T-cell (primary cell): ENCODE measurements at places on chromosomes 3 and 15. TPM values are rescaled to one million over a fixed set of nuclear protein-coding genes. Genes with fewer than 3 reads are reported as not detected.

GRCh38 chr15:75107908-75108838, 84.8 kb downstream of the PPCDC start:
- DNase-seq, result peak; percentile 28

- no peak for DNase-seq
Observed at GRCh38 chr3:112505907-112506306, 6.6 kb upstream of the BTLA start.

DNA sequence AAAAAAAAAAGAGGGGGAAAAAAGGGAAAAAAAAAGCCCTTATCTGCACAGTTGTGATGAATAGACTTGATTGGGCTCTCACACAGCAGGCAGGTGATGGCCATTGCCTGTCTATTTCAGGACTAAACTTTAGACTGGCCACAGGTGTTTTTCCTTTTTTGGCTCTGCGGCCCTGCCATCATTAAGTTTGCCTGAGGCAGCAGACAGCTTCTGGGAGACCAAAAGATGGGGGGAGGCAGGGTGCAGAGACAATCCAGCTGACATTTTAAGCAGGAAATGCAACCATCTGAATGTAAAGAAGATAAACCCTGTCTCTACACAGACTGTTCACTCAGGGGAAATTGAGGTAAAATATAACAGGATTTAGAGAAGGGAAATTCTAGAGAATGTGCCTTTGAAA, 295.0 kb upstream of the KCNH8 start:
- no peak for DNase-seq

DNA sequence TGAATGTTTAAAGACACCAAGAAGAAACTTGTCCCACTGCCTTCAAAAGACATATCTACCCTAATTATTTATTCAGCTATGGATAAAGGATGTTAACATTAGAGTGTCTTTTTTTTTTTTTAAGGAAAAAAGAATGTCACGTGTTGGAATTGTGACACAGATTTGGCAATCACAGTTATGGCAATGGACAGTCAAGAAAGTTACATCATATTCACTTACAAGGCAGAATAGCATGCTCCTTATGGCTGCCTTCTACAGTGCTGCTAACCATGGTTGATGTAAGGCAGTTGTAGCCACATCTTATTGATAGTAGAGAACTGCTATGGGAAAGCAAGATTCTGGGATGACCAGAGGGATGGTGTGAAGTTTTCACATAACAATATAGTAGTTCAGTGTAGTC, 128.8 kb upstream of the ZBTB20 start:
- DNase-seq, result no peak

DNA sequence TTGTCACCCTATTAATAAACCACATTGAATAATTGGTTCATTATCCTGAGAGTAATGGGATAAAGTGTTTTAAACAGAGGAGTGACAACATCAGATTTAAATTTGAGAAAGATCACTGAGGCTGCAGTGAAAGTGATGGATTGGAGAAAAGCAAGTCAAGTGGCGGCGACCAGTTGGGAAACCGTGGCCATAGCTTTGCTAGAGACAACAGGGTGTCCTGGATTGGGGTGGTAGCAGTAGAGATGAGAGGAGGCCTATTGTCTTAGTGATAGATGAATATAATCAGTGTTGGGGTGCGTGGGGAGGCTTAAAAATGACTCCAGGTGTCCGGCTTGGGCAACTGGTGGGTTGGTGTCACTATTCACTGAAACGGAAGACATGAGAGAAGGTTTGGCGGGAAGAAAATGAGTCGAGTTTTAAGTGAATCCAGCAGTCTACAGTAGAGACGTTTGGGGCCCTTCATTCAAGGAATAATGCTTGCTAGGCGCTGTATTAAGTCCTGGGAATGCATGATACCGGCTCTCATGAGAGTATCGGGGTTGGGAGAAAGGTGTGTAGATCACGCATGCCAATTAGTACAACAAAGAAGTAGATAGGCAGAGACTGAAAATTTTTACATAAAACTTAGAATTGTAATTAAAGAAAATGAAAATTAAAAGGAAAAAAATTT, 819 bp downstream of the NEK4 start:
- no peak for DNase-seq

- DNase-seq, result no peak
Observed at GRCh38 chr3:136734382-136735070, 17.7 kb downstream of the STAG1 start.

The GRK7 gene
- 0.15 TPM for total RNA-seq

The CPLX3 gene
- 0.16 TPM for total RNA-seq
